Neuronal stem cell (in vitro differentiated cells): ENCODE measurements at places on chromosomes 4 and X.

- no peak for DNase-seq
Observed at GRCh38 chr4:90099812-90100211, 27.4 kb upstream of the CCSER1 start.

GRCh38 chrX:50068285-50068563, 132.6 kb downstream of the AKAP4 start:
- DNase-seq, result no peak

- no peak for DNase-seq
Observed at GRCh38 chr4:102139932-102140331, 205.3 kb downstream of the SLC39A8 start.

GRCh38 chrX:49850028-49850427, 20.9 kb downstream of the PAGE4 start:
- DNase-seq, result no peak

DNA sequence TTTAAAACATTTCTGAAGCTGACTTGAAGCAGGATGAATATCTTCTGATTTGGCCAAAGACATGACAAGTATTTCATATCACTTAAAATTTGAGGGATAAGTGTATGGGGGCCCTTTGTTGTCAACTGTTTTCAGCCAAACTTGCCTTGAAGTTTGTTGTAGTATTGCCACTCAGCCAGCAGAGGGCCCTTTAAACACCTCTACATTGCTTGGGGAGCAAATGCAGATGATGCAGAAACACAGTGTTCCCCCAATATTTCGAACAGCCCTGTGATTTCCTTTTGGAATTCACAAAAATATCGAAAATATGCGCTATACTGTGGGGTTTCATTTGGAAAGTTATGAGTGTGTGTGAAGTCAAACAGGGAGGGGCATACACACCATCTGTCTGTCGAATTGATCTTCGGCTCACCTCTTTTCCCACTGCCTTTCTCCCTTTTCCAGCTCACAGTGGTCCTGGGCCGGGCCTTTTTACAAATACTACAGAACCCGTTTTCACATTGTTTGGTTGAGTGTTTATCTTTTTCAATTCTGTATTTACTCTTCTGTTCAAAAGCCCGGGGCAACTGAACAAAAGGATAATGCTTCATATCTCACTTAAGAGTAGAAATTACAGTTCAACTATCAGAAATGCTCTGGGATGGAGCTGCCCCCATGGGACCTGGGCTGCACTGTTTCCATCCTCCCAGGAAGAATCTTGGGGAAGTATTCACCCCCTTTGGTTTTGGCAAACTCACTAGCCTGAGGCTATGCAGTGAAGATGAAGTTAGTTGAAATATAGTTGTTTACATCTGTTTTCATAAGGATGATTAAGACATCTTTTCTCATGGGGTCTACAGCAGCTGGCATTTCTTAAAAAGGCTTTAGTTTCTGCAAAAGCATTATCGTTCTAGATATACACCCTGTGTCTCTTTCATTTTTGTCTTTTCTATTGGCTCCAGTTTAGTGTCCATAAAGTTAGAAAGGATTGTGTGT, 137.6 kb downstream of the EGF start:
- DNase-seq, result peak; percentile 38

DNA sequence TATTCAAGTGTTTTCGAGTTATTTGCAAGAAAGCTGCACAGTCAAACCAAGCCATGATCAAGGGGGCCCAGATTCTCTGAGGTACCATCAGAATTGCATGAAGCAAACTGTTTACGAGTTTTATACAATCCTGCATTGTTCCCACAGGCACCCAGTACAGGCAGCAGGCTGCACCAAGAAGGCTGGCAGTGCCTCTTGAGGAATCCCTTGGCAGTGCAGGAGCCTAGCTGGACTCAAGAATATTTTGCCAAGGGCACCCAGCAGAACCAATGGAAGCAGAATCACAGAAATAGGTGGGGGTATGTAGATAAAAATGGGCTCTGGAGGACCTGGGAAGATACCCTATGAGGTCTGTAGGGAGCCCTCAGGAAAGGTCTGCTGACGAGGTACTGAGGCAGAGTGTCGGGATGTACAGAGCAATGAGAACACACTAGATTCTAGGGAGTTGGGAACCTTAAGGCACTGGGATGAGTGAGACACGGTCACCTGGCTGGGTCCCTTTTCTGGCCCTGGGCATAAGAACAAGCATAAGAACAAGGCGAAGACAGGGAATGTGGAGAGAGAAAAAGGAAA, 2.5 kb upstream of the PLP1 start:
- no peak for DNase-seq

- DNase-seq, result no peak
Observed at GRCh38 chr4:76058302-76058701, 16.2 kb upstream of the ART3 start.

GRCh38 chr4:125231661-125232060, 83.1 kb upstream of the FAT4 start:
- no peak for DNase-seq

DNA sequence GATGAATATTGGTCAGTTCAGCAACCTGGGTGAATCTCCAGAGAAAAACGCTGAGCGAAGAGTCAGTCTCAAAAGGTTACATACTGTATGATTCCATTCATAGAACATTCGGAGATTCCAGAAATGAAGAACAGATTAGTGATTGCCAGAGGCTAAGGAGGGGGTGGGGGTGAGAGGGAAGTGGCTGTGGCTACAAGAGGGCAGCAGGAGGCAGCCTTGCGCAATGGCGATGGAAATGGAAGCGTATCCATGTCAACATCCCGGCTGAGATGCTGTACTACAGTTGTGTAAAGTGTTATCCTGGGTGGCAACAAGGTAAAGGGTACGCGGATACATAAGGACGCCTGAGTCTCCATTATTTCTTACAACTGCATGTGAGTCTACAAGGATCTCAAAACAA, 18.0 kb downstream of the LYAR start:
- no peak for DNase-seq

GRCh38 chr4:152795891-152796290, 16.1 kb downstream of the ARFIP1 start:
- DNase-seq, result no peak

DNA sequence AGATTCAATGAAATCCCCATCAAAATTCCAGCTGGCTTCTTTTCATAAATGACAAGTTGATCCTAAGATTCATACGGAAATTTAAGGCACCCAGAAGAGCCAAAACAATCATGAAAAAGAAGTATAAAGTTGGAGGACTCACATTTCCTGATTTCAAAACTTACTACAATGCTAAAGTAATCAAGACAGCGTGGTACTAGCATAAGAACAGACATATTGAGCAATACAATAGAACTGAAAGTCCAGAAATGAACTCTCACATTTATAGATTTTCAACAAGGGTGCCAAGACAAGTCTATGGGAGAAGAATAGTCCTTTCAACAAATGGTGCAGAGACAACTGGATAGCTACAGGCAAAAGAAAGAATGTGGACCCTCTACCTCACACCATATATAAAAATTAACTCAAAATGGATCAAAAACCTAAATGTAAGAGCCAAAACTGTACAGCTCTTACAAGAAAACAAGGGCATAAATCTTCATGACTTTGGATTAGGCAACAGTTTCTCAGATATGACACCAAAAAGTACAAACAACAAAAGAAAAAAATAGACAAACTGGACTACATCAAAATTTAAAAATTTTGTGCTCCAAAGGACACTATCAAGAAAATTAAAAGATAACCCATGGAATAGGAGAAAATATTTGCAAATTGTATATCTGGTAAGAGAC, 28.5 kb downstream of the SASH3 start:
- no peak for DNase-seq

GRCh38 chr4:70874268-70875156, 27.7 kb upstream of the MOB1B start:
- no peak for DNase-seq

DNA sequence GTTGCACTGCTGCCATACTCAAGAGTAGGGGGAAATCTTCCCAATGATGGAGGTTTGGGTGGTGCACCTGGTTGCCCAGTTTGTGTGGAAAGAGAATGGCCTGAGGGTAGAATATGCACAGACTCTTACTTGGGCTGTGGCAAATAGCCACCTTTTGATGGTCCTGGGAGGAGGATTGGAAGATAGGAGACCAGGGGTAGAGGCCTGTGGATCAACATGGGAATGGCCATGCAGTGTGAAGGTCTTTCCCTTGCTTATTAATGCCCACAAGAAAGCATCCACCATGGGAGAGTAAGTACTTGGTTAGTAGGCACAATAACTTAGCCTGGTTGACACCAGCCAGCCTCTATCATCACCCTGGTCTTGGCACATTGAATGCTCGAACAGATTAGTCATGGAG, 156.8 kb upstream of the LEF1 start:
- DNase-seq, result no peak

GRCh38 chr4:8854016-8854415, 17.6 kb downstream of the HMX1 start:
- DNase-seq, result no peak

GRCh38 chrX:48648336-48648751, 35.3 kb upstream of the WAS start:
- no peak for DNase-seq

GRCh38 chrX:989959-990510, 222.4 kb downstream of the CRLF2 start:
- DNase-seq, result no peak

DNA sequence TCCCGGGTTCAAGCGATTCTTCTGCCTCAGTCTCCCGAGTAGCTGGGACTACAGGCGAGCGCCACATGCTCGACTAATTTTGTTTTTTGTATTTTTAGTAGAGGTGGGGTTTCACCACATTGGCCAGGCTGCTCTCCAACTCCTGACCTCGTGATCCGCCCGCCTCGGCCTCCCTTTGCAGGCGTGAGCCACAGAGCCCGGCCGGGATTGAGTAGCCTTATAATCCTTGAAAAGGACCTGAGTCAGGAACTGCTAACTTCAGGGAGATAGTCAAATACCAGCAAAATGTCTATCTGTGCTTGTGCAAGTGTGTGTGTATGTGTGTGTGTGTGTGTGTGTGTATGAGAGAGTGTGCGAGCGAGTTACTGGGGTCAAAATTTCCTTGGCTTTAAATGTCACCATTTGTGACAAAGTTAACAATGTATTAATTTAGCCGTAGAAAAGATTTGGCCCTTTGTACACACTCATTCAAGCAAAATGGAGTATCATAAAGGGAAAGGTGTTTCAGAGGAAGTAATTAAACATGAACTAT, 1.8 kb upstream of the KDM6A start:
- no peak for DNase-seq

GRCh38 chr4:1170156-1170975, 2.0 kb downstream of the SPON2 start:
- DNase-seq, result no peak

- no peak for DNase-seq
Observed at GRCh38 chr4:70754990-70755688, 33.4 kb downstream of the RUFY3 start.

- DNase-seq, result no peak
Observed at GRCh38 chrX:154036513-154036912, 16.8 kb upstream of the IRAK1 start.

DNA sequence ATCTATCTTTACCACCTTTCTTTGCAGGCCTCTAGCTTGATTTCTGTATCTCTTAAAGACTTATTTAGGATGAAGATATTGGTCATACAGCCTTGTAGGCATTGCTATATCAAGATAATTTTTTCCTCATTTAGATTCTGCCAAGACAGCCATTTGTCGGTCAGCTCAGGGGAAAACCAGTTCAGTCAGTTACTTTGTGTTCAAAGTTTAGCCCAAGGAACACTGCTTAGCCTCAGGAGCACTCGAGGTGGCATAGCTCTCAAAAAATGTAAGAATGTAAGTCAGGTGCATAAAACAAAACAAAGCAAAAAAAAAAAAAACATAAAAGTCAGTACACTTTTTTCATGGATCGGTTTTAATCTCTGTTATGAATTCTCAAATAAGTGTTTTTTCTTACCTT, 43.4 kb downstream of the NRK start:
- no peak for DNase-seq

- DNase-seq, result no peak
Observed at GRCh38 chrX:153158319-153158718, 20.8 kb upstream of the MAGEA1 start.

GRCh38 chrX:87409113-87409841, 108.3 kb upstream of the KLHL4 start:
- DNase-seq, result no peak

GRCh38 chr4:80989921-80990544, 40.5 kb upstream of the BMP3 start:
- DNase-seq, result peak; percentile 51

- DNase-seq, result no peak
Observed at GRCh38 chrX:1427756-1428155, 25.0 kb downstream of the ASMTL start.

- DNase-seq, result no peak
Observed at GRCh38 chrX:64338296-64338695, 57.0 kb downstream of the MTMR8 start.

DNA sequence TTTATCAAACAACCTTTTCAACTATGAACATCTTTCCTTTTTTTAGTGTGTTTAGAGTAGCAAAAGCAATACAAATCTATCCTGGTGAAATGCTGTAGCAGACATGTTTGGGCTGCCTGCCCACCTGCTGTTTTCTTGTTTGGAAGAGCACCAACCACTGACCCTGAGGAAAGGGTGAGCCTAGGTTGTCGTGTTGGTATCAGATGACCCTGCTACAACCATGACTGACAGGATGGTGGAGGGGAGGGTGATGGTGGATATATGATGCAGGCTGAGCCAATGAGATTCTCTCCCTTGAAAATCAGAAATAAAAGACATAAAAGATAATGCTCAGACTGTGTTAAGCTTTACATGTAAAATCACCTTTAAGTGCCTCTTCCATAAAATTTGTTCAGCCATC, 201.2 kb downstream of the NPNT start:
- peak; percentile 0 for DNase-seq

- DNase-seq, result no peak
Observed at GRCh38 chrX:20218836-20219505, 47.7 kb downstream of the RPS6KA3 start.

DNA sequence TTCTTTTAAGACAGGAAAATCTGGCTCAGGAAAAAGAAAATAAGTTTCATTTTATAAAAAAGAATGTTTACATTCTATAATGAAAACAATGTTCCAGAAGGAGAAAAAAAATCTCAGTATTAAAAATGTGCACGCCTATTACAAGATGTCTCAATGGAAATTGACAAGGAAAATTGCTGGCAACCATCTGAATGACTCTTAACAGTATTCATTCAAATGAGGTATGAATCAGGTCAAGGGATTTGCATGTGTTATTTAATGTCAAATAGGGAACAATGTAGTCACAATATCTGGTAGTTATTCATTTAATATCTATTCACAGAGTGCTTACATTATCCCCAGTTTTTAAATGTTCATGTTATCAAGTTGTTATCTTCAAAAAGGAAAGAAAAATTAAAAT, 208.4 kb upstream of the TRAM1L1 start:
- DNase-seq, result no peak

DNA sequence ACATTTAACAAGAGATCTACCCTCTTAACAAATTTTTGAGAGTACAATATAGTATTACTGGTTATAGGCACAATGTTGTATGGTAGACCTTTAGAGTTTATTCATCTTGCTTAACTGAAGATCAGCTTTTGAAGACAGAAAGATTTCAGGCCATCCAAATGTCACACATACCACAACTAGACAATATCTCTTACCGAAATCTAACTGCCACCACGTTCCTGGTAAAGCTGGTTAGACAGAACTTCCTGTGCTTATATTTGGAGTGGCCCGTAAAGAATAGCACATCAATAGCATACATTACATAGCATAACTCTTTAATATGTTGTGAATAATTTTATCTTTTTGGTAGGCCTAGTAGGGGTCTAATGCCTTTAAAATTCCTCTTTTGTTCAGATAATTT, 29.8 kb upstream of the ARHGEF6 start:
- no peak for DNase-seq

GRCh38 chr4:56704089-56704871, 23.2 kb upstream of the HOPX start:
- no peak for DNase-seq
